Upper lobe of right lung (tissue), 1 donor: ENCODE measurements at places on chromosomes 2 and 18.
A peak's percentile ranks its signal among the peaks of the same experiment; 100 is the strongest.

DNA sequence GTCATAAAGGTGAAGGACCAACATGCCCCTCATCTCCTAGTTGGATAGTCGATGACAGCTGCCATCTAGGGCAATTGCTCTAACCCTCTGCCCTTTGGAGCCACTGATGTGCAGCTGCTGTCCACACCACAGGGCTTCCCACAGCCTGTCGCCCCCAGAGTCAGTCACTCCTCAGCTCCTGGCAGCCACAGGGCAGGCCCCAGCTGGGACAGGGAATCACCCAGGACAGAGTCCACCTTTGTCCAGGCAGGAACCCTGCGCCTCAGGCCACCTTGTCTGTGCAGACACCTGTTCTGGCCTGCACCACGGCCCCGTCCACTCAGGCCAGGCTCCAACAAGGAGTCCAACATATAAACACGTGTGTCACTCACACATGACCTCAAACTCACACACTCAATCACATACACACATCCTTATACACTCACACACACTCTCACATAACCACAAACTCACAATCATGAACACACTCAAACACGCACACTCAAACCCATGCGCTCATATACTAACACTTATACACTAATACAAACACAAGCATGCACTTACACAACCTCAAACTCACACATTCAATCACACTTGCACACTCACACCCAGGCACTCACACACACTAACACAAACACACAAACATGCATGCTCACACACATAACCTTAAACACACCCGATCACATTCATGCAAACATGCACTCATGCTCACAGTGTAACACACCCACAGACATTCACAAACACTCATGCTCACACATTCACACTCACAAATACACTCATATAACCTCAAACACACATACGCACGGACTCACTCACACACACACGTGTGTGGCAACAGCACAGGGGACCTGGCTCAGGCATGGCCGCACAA, 29.7 kb downstream of the HDAC4 start:
- DNase-seq, result no peak

GRCh38 chr2:150350500-150350899, 137.0 kb downstream of the RND3 start:
- no peak for DNase-seq

GRCh38 chr2:14634489-14635390, 2.2 kb downstream of the LRATD1 start:
- DNase-seq, result peak; percentile 93

DNA sequence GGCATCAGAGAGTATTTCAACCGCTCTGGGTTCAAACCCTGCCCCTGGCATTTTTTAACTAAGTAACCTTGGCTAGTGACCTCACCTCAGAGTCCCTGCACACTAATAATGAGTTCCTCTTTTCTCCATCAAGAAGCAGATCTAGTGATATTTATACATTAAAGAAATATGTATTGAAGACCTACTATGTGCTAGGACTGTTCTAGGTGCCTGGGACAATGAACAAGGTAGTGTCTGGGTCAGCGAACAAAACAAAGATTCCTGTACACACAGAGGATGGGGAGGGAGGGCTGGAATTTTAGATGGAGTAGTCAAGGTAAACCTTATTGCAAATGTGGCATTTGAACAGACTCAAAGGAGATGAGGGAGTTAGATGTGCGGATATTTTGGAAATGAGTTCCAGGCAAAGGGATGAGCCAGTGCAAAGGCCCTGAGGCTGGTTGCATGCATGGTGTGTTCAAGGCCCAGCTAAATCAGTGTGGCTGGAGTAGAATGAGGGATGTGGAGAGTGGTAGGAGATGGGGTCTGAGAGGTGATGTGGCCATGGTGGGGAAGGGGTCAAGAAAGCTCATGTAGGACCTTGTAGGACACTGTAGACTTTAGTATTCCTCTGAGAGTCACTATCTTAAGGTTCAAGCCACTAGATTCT, 57.6 kb upstream of the FZD7 start:
- no peak for DNase-seq

DNA sequence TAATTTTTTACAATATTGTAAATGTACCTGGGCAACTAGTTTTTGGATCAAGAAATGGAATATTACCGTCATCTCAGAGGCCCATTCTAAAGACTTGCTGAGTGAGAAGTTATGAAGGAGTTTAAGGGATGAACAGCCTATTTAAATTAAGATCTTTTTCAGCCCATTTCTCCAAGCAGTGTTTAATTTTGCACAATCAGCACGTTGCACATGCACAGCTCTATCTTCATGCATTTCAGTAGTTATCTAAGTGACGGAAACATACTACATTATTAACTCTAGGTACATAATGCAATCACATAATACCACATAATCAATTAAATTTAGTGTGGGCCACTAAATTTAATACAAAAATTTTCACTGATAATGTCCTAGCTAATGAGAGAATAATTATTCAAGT, 582.1 kb upstream of the DSEL start:
- no peak for DNase-seq

GRCh38 chr2:771538-771937, 94.3 kb upstream of the TMEM18 start:
- no peak for DNase-seq

DNA sequence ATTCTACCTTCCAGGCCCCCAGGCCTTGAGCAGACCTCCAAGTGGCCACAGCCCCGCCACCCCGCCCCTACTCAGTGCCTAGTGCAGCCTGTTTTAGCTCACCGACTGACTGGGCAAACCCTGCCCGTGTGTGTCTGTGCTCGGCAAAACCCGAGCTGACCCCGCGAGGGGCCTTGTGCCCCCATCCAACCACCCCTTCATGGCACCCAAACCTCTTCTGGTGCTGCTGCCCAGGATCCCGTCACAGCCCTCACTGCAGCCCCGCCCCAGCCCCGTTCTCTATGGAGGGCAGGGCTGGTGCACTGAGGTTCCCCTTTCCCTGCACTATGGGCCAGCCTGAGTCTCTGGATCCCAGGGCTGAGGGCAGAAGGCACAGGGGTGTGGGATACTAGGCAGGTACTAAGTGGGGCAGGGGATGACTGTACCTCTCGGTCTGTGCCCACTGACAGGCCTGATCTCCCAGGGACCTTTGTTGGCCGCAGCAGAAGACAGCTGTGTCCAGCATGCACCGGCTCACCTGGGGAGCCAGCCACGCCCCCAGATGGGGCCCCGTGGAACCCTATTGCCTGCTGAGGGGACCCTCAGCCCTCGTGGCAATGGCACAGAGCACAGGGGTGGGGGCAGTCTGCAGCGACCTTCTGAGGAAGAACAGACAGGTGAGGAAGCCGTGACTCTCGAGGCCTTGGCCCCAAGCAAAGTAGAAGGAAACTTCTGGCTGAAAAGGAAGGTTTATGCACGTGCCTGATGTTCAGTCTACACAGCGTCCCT, 69.9 kb upstream of the OTOS start:
- DNase-seq, result peak; percentile 52

DNA sequence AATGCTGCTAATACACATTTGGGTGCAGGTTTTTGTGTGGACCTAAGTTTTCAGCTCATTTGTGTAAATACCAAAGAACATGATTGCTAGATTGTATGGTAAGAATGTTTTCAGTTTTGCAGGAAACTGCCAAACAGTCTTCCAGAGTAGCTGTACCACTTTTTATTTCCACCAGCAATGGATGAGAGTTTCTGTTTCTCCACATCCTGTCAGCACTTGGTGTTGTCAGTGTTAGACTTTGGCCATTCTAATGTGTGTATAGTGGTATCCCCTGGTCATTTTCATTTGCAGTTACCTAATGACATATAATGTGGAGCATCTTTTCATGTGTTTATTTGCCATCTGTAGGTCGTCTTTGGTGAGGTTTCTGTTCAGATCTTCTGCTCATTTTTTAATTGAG, 336.4 kb downstream of the GBX2 start:
- DNase-seq, result no peak

- DNase-seq, result no peak
These were observed 120.4 kb downstream of the LIPG start for GRCh38 chr18:49682173-49682802.

- no peak for DNase-seq
These were observed 139.9 kb upstream of the CDH7 start for GRCh38 chr18:65610939-65611338.

DNA sequence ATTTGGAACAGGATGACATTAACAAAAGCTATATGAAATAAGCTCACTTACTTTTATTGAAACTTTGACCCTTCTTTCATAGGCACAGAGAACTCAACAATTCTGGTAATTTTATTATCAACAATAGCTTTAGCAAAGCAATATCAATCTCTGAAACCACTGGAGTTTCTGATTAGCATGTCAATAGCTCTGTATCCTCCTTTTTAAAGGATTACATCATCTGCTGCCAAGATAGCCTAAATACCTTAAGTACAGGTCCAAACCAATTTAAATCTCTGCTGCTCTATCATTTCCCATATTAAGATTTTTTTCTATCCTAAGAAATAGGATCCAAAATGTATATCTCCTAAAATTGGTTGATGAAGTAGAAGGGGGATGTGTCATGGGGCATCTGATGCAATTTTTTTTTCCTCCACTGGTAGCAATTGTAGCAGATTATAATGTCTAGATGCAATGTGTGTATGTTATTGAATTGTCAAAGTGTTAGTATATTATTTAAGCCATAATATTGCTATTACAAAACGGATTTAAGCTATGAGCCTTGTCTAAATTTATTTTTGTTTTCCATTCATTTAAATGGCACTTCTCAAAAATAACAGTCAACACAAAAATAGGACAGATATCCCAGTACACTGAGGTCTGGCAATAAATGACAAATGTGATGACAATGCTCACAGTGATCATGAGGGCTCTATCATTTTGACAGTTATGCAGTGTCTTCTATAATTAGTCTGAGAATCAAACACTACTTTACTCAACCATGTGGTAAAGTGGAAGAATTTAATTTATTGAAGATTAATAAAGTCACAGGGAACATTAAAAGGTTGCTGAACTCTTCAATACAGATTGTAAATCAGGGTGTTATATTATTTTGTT, 328.4 kb downstream of the CDH7 start:
- no peak for DNase-seq

DNA sequence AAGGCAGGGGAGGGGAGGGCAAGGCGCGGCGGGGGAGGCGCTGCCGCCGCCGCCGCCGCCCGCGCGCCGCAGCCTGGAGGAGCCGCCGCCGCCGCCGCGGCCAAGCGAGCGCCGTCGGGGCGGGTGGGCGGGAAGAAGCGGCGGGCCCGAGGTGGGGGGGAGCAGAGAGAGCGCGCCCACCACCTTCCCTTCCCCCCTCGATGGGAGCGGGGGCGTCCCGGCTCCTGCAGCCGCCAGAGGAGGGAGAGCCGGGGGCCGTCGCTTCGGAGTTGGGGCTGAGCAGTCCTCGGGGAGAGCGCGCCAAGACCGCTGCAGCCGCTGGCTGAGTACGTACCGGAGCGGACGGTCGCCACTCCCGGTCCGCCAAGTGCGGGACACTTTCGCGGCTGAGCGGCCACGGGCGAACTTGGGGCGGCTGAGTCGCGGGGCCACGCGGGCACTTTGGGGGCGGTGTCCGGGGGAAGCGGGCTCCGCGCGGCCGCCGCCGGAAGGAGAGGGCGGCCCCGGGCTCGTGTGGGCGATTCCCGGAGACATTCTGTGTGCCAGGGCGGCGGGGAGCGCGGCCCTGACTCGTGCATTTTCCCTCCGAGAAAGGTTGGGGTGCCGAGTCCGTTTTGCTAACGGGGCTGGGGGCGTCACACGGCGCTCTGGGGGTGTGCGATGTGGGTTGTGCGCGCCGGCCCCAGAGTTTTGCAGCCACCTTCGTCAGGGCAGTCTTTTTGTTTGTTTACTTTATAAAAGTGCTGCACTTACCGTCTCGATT, at the start of gene NAB1:
Gene NAB1, plus strand, starts transcription at position 49 of the 763 bp plus-strand sequence. CDS start 10,094 bp downstream, outside the sequence.
- DNase-seq, result peak; percentile 83

- no peak for DNase-seq
These were observed 463.2 kb downstream of the THSD7B start for GRCh38 chr2:137228566-137228965.

- no peak for DNase-seq
These were observed 106.4 kb downstream of the PID1 start for GRCh38 chr2:229164545-229165249.

DNA sequence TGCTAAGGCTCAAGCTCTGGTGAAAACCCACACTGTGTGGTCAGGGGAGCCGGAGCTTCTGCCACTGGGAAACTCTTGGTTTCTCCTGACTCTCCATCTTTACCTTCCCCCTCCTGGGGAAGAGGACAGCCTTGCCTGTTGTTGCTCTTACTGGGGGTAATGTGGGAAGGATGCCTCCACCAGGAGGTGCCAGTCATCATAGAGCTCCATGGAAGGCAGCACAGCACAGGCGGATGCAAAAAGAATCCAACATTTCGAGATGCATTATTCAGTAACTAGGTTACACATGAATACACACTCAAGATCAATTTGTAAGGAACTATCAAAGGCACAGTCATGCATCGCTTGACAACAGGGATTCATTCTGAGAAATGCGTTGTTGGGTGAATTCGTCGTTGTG, 322.6 kb downstream of the AFF3 start:
- no peak for DNase-seq

GRCh38 chr18:72940986-72941385, 73.2 kb upstream of the NETO1 start:
- no peak for DNase-seq

DNA sequence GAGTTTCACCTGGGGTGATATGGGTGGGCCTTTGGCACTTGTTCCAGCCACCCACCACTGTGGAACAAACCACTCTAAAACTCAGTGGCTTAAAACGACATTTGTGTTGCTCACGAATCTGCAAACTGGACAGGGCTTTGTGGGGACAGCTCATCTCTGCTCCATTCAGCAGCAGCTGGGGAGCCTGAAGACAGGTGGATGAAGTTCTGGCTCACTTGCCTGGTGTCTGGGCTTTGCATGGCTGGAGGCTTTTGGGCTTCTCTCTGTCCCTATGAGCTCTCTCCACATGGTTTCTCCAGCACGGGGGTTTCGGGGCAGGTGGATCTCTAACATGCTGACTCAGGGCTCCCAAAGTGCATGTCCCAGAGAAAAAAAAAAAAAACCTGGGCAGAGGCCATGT, 93.0 kb upstream of the GLI2 start:
- DNase-seq, result no peak

DNA sequence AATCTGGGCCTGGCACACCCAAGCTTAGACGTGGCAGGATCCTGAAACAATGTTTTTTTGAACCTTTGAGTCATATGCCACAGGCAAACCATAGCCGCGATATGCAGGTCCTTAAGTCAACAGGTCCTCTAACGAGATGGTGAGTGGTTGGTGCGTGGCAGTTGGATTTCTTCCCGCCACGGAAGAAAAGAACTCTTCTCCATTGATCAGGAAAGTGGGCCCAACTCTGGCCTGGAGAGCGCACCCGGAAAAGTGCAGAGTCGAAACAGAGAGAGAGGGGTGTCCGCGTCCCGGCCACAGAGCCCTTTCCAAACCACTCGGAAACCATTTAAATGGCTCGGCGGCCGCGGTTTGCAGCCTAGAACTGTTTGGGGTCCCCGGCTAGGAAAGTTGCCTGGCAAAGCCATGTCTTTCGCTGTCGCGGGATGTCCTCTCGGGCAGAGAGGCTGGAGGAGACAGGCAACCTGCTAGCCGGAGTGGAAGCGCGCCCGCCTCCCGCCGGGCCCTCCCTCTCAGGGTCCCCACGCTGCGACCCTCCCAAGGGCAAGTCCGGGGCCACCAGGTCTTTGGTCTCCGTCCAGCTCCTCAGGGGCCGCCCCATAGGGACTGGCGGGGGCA, 777 bp downstream of the GALNT3 start:
- no peak for DNase-seq

GRCh38 chr2:58803192-58803591, 562.1 kb upstream of the FANCL start:
- no peak for DNase-seq

- DNase-seq, result no peak
These were observed 154.8 kb downstream of the TGIF1 start for GRCh38 chr18:3604498-3605408.
